A673 (cell line): ENCODE measurements at places on chromosomes 4 and X. TPM values are rescaled to one million over a fixed set of nuclear protein-coding genes. Genes with fewer than 3 reads are reported as not detected.

CFAP99 gene
- total RNA-seq, result not detected in 2 replicates

MAGEA8 gene
- total RNA-seq, result not detected in 2 replicates

GRCh38 chrX:1307626-1308340 lies 28.8 kb upstream of the IL3RA start:
- H3K27me3 ChIP-seq, result no peaks in the 10 kb centered on the region
- no peaks in the 10 kb centered on the region for H3K36me3 ChIP-seq
- no peak for DNase-seq
- no peaks in the 10 kb centered on the region for H3K4me1 ChIP-seq
- no peak overlapping the region for H3K27ac ChIP-seq

DNA sequence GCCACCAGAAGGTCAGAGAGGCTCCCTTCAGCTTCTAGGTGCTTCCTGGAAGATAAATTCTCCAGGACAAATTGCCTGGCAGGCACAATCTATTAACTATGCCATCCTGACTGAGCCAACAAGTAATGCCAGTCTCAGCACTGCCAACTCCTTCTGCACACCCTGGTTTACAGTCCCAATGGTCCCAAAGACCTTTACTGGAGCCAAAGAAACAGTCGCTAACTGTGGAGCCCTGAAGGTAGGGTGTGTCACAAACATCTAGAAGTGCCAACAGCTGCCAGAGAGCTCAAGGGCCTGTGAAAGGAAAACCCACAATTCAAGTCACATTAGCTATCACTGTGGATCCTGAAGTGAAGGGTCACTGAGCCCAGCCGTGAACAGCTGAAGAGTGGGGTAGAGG lies 34.9 kb upstream of the CITED1 start:
- no peak for DNase-seq
- peaks cover 5% of the 10 kb centered on the region for H3K27me3 ChIP-seq
- no peak overlapping the region for H3K4me3 ChIP-seq
- H3K27ac ChIP-seq, result no peak overlapping the region
- no peaks in the 10 kb centered on the region for H3K36me3 ChIP-seq
